ENCODE measurements at places on chromosomes 16 and 17. TPM values are rescaled to one million over a fixed set of nuclear protein-coding genes. Genes with fewer than 3 reads are reported as not detected.

Gene TENT4B
- total RNA-seq = 15.9 TPM

DNA sequence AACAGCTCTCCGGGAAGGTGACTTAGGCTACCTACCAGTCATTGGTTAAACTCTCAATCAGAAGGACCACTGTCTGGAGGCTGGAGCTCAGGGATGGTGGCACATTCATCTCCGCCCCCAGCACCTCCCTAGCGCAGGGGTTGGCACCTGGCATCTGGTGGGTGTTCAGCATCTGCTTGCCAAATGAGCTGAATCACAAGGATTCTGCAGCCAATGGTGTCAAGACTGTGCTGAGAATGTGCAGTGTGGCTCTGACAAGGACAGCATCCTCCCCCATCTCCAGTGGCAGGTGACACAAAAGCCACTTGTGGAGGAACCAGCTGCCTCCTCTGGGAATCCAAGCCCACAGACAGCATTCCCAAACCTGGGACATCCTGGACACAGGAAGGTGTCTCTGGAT is 35.2 kb downstream of the PLXDC1 start:
- no peak overlapping the region for H3K4me3 ChIP-seq
- DNase-seq = no peak
- no peak overlapping the region for H3K27ac ChIP-seq

- peaks cover 16% of the 10 kb centered on the region for H3K27me3 ChIP-seq
- H3K4me3 ChIP-seq = no peak overlapping the region
- no peaks in the 10 kb centered on the region for H3K4me1 ChIP-seq
- H3K36me3 ChIP-seq = no peaks in the 10 kb centered on the region
Measured at GRCh38 chr16:23784811-23785447, 30.1 kb downstream of the CHP2 start.

Gene JUP
- total RNA-seq = 1.3 TPM

- H3K27ac ChIP-seq = no peak overlapping the region
- no peak for DNase-seq
- H3K4me3 ChIP-seq = no peak overlapping the region
- H3K36me3 ChIP-seq = no peaks in the 10 kb centered on the region
Measured at GRCh38 chr17:38458521-38458920, 30.3 kb downstream of the ARHGAP23 start.

GRCh38 chr16:3004319-3004718 is 8.4 kb upstream of the CLDN9 start:
- DNase-seq = no peak
- H3K27me3 ChIP-seq = peaks cover 4% of the 10 kb centered on the region
- peaks cover 26% of the 10 kb centered on the region for H3K4me1 ChIP-seq
- no peaks in the 10 kb centered on the region for H3K36me3 ChIP-seq
- H3K4me3 ChIP-seq = no peak overlapping the region

GRCh38 chr16:23407436-23408127 is 45.4 kb downstream of the COG7 start:
- no peak overlapping the region for H3K4me3 ChIP-seq
- H3K27me3 ChIP-seq = no peaks in the 10 kb centered on the region
- H3K4me1 ChIP-seq = no peaks in the 10 kb centered on the region
- DNase-seq = no peak
- no peak overlapping the region for H3K27ac ChIP-seq
- peaks cover 25% of the 10 kb centered on the region for H3K36me3 ChIP-seq

DNA sequence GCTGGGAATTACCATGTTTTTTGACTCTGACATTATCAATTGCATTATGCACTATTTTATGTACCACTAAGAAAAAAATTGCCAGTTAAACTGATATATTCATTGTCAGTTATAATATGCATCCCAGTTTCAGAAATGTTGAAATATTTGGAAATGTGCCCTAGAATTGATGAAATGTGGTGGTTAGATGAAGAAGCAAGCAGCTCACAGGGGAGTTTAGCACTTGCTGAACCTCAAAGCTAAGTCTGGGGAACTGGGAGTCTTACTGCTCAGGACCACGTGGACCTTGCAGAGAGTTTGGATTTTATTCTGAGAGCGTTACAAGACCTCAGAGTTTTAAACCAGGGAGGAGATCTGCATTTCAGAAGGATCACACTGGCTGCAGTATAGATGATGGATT is 67.9 kb downstream of the TNRC6C start:
- H3K36me3 ChIP-seq = peaks cover 7% of the 10 kb centered on the region
- H3K4me3 ChIP-seq = no peak overlapping the region
- H3K27me3 ChIP-seq = no peaks in the 10 kb centered on the region
- no peak overlapping the region for H3K27ac ChIP-seq

Gene DBNDD1
- 0.43 TPM for total RNA-seq

GRCh38 chr16:89289428-89290395 is 72.2 kb downstream of the ZNF778 start:
- no peak overlapping the region for H3K4me3 ChIP-seq
- peak overlapping the region; percentile 46 for H3K27ac ChIP-seq
- peaks cover 31% of the 10 kb centered on the region for H3K36me3 ChIP-seq

Gene GUCY2D
- total RNA-seq = not detected

- H3K27me3 ChIP-seq = no peaks in the 10 kb centered on the region
Measured at GRCh38 chr16:17416461-17417311, 54.1 kb downstream of the XYLT1 start.

DNA sequence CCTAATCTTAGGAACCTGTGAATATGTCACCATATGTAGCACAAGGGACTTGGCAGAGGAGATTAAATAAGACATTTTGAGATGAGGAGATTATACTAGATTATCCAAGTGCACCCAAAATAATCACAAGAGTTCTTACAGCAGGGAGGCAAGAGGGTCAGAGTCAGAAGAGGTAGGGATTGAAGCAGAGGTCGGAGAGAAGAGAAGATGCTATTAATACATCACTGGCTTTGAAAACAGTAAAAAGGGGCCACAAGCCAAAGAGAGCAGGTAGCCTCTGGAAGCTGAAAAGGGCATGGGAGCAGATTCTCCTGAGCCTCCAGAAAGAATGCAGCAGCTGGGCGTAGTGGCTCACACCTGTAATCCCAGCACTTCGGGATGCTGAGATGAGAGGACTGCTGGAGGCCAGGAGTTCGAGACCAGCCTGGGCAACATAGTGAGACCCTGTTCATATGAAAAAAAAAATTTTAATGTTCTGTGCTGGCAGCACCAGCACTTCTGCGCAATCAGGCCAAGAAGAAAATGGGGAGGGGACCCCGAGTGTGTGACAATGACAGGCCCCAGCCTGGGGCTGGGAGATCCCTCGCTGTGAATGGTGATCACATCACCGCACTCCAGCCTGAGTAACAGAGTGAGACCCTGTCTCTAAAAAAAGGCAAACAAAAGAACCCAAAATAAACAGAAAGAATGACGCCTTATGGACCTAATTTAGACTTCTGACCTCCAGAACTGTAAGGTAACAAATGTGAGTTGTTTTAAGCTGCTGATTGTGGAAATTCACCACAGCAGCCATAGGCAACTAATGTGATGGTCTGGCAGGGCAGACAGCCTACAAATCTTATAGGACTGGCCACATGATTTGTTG is 275.4 kb downstream of the MRTFB start:
- H3K27me3 ChIP-seq = peaks cover 6% of the 10 kb centered on the region
- H3K27ac ChIP-seq = no peak overlapping the region
- H3K4me3 ChIP-seq = no peak overlapping the region
- DNase-seq = no peak

DNA sequence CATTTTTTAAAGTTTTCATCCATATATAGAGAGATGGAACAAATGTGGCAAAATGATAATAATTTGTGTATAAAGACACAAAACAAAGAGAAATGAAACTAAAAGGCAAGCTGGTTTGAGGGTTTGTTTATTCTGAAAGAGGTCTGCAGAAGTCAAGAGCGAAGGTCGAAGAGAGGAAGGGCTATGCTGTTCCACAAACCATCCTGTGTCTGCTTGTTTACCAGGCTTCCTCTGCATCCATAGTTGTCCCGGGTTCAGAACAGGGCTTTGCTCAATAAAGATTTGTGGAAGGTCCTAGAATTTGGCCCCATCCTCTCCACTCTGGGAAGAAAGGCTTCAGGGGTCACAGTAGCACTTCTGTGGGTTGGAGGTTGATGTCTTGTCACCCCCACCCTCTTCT is 2.4 kb upstream of the MARVELD3 start:
- no peak overlapping the region for H3K27ac ChIP-seq
- no peaks in the 10 kb centered on the region for H3K36me3 ChIP-seq
- no peak for DNase-seq
- peaks cover 16% of the 10 kb centered on the region for H3K27me3 ChIP-seq
- no peak overlapping the region for H3K4me3 ChIP-seq

DNA sequence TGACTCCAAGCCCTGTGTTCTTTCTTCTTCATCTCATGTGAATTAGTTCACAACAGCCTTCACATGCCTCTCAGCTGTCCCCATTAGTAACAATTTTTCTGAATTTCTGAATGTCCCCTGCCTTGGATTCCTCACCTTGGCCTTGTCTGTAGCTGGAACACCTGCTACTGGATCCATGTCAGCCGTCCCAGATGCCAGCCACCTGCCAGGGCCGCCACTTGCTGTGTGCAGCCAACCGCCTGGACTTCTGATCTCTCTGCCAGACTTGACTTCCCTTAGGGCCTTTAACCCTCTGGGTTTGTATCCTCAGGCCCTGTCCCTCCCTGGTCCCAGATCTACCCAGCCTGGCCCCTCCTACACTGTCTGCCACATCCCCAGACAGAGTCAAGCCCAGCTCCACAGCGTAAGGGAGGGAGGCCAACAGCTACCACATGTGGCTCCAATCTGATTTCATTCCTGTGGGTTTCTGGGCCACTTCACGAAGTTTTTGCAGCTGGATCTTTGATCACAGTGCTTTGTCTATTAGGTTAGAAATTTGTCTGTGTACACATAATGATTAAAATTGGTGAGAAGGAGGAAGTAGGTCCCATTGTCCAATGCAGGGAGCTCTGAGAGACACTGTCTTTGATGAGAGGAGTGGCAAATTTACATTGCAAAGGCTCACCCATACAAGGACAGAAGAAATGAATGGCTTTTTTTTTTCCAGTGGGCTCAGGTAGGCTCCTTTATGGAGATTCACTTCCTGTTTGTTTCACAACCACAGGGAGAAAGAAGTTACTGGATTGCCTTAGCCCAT is 15.3 kb downstream of the MPP2 start:
- no peak overlapping the region for H3K27ac ChIP-seq
- peaks cover 12% of the 10 kb centered on the region for H3K27me3 ChIP-seq
- DNase-seq = no peak
- no peak overlapping the region for H3K4me3 ChIP-seq

Gene CCL2
- total RNA-seq = not detected

GRCh38 chr17:7582396-7583252 is 1.0 kb upstream of the MPDU1 start:
- peaks cover 77% of the 10 kb centered on the region for H3K36me3 ChIP-seq
- H3K27me3 ChIP-seq = no peaks in the 10 kb centered on the region
- peak overlapping the region; percentile 95 for H3K4me3 ChIP-seq
- H3K4me1 ChIP-seq = peaks cover 51% of the 10 kb centered on the region
- H3K27ac ChIP-seq = peak overlapping the region; percentile 79
- DNase-seq = no peak

GRCh38 chr17:77611791-77612502 is 346.6 kb upstream of the TNRC6C start:
- peaks cover 6% of the 10 kb centered on the region for H3K27me3 ChIP-seq
- H3K36me3 ChIP-seq = no peaks in the 10 kb centered on the region
- no peak overlapping the region for H3K27ac ChIP-seq
- H3K4me3 ChIP-seq = no peak overlapping the region
- peaks cover 21% of the 10 kb centered on the region for H3K4me1 ChIP-seq

- H3K36me3 ChIP-seq = peaks cover 24% of the 10 kb centered on the region
- no peak overlapping the region for H3K4me3 ChIP-seq
- H3K4me1 ChIP-seq = peaks cover 6% of the 10 kb centered on the region
- H3K27me3 ChIP-seq = no peaks in the 10 kb centered on the region
Measured at GRCh38 chr17:81228834-81229665, 6.3 kb upstream of the CEP131 start.

DNA sequence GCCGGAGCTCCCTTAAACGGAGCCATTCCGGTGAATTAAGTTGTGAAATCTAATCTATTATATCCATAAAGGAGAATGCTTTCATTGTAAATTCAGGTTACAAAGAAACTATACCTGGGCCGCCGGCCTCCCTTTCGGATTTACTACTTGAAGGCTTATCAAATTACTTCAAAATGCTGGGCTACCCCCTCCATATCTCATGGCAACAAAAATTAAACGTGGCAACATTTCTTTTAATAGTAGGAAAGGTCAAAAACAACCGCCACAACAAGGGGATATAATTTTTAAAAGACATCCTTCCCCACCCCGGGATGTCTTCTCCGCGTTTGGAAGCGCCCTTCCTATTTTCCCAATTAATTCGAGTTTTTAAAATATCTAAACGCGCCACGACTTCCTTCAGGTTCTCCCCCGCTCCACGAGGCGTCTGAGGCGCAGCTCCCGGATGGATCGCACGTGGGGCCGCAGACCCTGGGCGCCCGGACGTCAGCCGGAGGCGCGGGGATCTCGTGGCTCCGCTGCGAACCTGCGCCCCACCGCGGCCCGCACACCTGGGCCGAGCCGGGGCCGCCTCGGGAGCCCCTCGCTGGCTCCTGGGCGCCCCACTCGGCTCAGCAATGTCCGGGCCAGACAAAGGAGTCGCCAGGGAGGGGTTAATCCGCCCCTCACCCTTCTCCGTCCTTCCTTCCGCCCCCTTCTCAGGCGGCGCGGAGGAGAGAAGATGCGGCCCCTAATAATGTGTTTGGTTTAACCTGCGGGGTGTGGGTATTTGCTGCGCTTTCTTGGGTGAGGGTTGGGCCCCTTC is 47.4 kb upstream of the SLC38A10 start:
- H3K27me3 ChIP-seq = peaks cover 33% of the 10 kb centered on the region
- no peak overlapping the region for H3K4me3 ChIP-seq
- peaks cover 5% of the 10 kb centered on the region for H3K36me3 ChIP-seq
- DNase-seq = no peak
- no peak overlapping the region for H3K27ac ChIP-seq

DNA sequence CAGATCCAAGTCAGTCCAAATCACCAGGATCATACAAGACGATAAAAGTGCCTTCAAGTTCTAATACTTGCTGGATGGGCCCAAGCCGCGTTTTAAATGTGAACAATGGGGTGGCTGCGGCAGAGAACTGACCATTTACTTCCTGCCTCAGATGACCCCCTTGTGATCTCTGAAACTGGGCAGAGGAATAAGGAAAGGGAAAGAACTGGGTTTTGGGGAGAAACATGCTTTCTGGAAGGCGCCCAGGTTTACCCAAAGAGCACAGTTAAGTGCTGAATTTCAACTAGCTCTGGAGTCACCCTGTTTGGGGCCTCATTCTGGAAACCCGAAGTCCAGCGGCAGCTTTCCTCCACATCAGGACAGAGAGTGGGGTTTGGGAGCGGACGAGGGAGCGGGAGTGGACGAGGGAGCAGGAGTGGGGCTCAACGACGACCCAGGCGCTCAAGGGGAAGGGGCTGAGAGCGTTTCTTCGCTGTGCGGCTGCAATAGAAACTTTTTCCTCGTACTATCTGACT is 1.6 kb downstream of the FAM20A start:
- peak overlapping the region; percentile 54 for H3K4me3 ChIP-seq
- no peak for DNase-seq
- H3K36me3 ChIP-seq = no peaks in the 10 kb centered on the region
- H3K4me1 ChIP-seq = peaks cover 2% of the 10 kb centered on the region
- no peak overlapping the region for H3K27ac ChIP-seq

Gene FZD2
- 0.53 TPM for total RNA-seq

Gene CHAD
- not detected for total RNA-seq

- no peak overlapping the region for H3K4me3 ChIP-seq
- H3K4me1 ChIP-seq = peaks cover 38% of the 10 kb centered on the region
- DNase-seq = no peak
- peaks cover 4% of the 10 kb centered on the region for H3K27me3 ChIP-seq
- H3K27ac ChIP-seq = no peak overlapping the region
Measured at GRCh38 chr16:15506441-15506840, 72.1 kb downstream of the BMERB1 start.
